Bone marrow (tissue), 2 donors: ENCODE measurements at places on chromosomes 3 and 15.

DNA sequence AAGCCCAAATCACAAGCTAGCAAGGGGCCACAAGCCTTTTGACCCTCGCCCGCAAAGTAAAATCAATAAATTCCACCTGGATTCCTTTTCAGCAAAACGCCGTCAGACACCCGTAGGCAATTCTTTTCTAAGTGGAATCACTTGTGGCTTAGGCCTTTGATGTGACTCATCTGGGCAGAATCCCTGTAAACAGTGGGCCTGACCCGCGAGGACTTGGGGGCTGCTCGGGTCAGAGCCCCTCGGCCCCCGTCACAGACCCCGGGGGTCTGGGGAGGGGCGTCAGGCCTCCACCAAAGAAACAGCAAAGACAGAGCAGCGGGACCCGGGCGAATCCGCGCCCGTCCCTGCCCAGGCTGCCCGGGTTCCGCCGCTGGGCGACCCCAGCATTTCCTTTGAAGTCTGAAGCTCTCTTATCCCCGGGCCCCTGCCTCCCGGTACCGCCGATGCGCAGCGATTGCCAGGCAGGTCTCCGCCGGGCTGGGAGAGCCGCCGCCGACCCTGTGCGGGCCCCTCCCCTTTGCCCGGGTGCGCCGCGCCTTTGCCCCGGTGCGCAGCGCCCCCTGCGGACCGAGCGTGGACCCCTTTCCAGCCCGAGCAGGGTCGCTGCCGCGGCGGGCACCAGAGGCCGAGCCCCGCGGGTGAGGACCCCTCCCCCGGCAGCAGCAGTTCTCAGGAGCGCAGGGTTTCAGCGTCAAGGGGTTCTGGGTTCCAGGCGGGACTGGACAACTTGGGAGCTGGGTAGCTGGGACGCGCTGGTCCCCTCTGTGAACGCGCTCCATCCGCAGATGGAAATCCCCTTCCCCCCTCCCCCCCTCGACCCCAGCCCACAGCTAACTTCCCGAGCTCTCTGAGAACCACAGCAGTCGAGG lies 178.3 kb downstream of the UACA start:
- no peak for DNase-seq

- DNase-seq, result no peak
These were observed 44.6 kb upstream of the PGPEP1L start for GRCh38 chr15:99052205-99052604.

DNA sequence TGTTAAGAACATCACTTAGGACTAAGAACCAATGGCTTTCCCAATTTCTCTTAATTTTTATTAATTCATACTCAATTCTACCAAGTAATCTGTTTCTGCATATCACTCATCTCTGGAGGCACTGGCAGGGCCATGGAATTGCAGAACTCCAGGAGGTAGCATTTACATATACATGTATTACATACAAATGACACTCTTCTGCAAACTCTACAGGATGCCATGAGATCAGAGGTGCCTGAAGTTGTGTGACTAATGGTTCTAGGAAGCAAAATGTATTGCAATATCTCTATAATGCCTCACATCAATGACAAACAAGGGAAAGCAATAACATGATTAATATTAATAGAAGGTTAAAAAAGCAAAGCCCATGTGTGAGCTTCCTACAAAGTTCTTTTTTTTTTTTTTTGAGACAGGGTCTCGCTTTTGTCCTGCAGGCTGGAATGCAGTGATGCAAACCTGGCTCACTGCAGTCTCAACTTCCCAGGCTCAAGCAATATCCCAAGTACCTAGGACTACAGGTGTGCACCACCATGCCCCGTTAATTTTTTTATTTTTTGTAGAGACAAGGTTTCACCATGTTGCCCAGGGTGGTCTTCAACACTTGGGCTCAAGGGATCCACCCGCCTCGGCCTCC lies 33.0 kb downstream of the DENND6A start:
- DNase-seq, result no peak

DNA sequence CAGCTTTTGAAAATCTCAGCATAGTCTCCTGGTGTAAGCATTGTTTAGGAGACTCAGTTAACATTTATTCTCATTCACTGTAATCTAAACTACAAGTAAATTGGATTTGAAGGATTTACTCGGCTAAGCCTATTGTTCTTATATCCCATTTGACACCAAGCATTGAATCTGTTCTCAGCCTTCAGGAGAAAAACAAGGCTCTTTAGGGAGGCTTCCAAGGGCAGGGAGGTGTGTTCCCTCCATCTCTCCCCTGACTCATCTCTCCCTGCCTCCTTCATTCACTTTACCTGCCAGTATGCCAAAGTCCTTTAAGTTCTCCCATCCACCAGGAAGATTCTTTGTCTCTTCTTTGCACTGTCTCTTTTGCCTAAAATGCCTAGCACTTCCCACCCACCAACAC lies 347.8 kb downstream of the MFSD1 start:
- DNase-seq, result no peak

GRCh38 chr15:86488046-86488445 lies 408.4 kb downstream of the AGBL1 start:
- DNase-seq, result no peak

- DNase-seq, result no peak
These were observed 97.7 kb upstream of the WNT5A start for GRCh38 chr3:55584716-55585368.

DNA sequence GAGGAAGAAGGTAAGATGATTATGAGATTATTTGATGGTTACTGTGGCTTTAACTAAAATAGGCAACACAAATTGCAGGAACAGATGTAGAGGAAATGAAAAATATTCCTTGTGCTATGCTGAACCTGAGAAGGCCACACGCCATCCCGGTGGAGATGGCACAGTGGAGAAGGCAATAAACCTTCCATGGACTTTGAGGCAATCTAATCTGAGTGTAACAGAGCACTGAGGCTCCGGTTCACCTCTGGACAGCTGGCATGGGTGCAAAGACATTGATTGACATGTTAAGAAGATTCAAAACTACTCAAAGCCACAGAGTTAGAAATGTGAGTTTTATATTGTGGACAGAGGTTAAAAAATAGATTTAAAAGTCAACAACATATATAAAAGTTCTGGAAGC lies 535.7 kb downstream of the AGBL1 start:
- no peak for DNase-seq

GRCh38 chr15:62958528-62959363 lies 83.8 kb upstream of the TPM1 start:
- no peak for DNase-seq

- no peak for DNase-seq
These were observed 34.8 kb upstream of the RPL32 start for GRCh38 chr3:12875857-12876836.

GRCh38 chr3:1394188-1394587 lies 301.4 kb downstream of the CNTN6 start:
- DNase-seq, result no peak

GRCh38 chr3:36992806-36993325 lies at the start of gene EPM2AIP1:
EPM2AIP1 (minus strand) TSS chr3:36993131; CDS start chr3:36993077, 54 bp downstream.
- no peak for DNase-seq

DNA sequence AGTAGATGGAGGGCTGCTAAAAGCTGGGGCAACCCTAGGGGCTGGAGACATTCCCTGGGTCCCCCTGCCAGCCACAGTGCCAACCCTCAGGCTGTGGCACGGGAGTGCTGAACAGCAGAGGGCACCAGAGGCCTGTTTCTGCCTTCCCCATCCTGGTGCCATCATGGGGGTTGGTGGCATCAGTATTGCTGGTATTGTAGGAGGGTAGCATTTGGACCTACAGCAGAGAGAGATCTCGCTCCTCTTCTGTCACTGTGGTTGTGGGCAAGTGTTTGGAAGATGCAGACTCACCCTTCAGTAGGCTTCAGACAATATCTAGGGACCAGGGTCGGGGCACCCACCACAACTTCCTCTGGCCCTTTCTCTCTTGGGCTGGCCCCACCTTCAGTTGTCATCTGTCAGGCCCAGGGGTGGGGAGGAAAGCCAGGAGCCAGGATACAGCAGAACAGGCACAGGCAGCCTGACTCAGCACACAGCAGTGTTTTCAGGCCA lies 123.5 kb downstream of the RPLP1 start:
- DNase-seq, result peak; percentile 78

DNA sequence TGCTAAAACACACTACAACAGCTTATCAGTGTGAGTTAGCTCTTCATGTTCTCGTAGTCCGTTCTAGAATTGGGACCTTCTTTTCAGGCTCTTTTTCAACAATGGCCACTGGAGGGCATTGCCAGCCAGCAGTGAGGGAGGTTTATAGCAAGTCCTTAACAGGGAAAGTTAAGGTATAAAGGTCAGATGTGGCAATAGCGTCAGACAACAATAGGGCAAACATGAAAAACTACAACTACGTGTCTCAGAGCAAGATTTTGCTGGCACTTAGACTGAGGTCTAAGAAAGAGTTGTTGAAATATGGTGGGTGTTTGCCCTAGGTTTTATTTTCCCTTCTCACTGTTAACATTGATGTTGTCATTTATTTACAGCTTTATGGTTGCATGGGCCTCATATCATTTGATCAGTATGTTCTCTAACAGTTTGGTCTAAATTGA lies 161.4 kb downstream of the GMNC start:
- no peak for DNase-seq

DNA sequence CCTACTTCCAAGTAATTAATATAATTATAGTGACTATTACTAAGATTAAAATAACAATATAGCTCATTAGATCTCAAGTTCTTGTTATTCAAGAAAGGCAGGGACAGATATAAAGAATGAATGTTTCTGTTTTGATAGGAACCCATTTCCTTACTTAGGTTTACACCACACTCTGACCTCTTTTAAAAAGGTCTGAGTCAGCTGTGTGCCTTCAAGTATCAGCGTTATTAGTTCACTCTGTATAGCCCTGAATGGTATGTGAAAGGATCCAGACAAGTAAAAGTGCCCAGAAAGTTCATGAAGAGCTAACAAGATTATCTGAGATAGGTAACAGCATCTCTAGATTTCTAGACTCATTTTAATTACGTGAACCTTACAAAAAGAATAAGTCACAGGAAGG lies 28.9 kb downstream of the PDCD10 start:
- no peak for DNase-seq
